GM12878 (cell line): ENCODE measurements at places on chromosomes 12 and 14. TPM values are rescaled to one million over a fixed set of nuclear protein-coding genes. Genes with fewer than 3 reads are reported as not detected.

Gene SMIM41
- not detected in 2 replicates for polyA plus RNA-seq

Gene KCNMB4
- polyA plus RNA-seq: not detected in 2 replicates

Gene PLBD1
- polyA plus RNA-seq: 0.27 and 0.41 TPM in 2 replicates

Gene LAG3
- 1.3 and 1.4 TPM in 2 replicates for polyA plus RNA-seq

Gene IRAK4
- 18.5 and 20.7 TPM in 2 replicates for polyA plus RNA-seq

Gene TTC7B
- polyA plus RNA-seq: under 0.01 TPM in 1 of 2 replicates, not detected in the other

Gene ANAPC5
- polyA plus RNA-seq: 219 and 221 TPM in 2 replicates

Gene PTGER2
- polyA plus RNA-seq: 0.13 and 0.17 TPM in 2 replicates

Gene PMEL
- polyA plus RNA-seq: 1.5 and 2.1 TPM in 2 replicates

Gene AMDHD1
- 0.09 TPM in 1 of 2 replicates, not detected in the other for polyA plus RNA-seq

Gene AQP6
- polyA plus RNA-seq: not detected in 2 replicates

Gene APAF1
- 6.5 and 12.0 TPM in 2 replicates for polyA plus RNA-seq

Gene LGR5
- polyA plus RNA-seq: not detected in 2 replicates

Gene SPTB
- not detected in 2 replicates for polyA plus RNA-seq

Gene CISTR
- not detected in 2 replicates for polyA plus RNA-seq

Gene PTPN21
- 0.08 and 0.11 TPM in 2 replicates for polyA plus RNA-seq

Gene FMNL3
- 14.6 and 15.1 TPM in 2 replicates for polyA plus RNA-seq

Gene INHBE
- 0.09 and 0.10 TPM in 2 replicates for polyA plus RNA-seq

Gene MSRB3
- 1.9 and 2.0 TPM in 2 replicates for polyA plus RNA-seq

Gene SLC11A2
- 12.9 and 14.5 TPM in 2 replicates for polyA plus RNA-seq

Gene GUCY2C
- 0.36 and 0.42 TPM in 2 replicates for polyA plus RNA-seq

Gene RNASE3
- not detected in 2 replicates for polyA plus RNA-seq

Gene NRIP2
- 0.45 and 0.83 TPM in 2 replicates for polyA plus RNA-seq

Gene ZNF605
- polyA plus RNA-seq: 1.5 and 2.9 TPM in 2 replicates

Gene NOVA1
- polyA plus RNA-seq: not detected in 2 replicates

Gene BIN2
- polyA plus RNA-seq: 36.6 and 42.9 TPM in 2 replicates

Gene ITFG2
- 31.5 and 39.5 TPM in 2 replicates for polyA plus RNA-seq

Gene ESR2
- 0.36 and 0.44 TPM in 2 replicates for polyA plus RNA-seq

Gene TEX22
- polyA plus RNA-seq: 1.1 and 1.3 TPM in 2 replicates

Gene FBLN5
- 0.23 and 0.43 TPM in 2 replicates for polyA plus RNA-seq

Gene SNAPC1
- polyA plus RNA-seq: 9.5 and 10.1 TPM in 2 replicates
